ENCODE measurements at places on chromosomes 2 and 18.
A peak's percentile ranks its signal among the peaks of the same experiment; 100 is the strongest.

DNA sequence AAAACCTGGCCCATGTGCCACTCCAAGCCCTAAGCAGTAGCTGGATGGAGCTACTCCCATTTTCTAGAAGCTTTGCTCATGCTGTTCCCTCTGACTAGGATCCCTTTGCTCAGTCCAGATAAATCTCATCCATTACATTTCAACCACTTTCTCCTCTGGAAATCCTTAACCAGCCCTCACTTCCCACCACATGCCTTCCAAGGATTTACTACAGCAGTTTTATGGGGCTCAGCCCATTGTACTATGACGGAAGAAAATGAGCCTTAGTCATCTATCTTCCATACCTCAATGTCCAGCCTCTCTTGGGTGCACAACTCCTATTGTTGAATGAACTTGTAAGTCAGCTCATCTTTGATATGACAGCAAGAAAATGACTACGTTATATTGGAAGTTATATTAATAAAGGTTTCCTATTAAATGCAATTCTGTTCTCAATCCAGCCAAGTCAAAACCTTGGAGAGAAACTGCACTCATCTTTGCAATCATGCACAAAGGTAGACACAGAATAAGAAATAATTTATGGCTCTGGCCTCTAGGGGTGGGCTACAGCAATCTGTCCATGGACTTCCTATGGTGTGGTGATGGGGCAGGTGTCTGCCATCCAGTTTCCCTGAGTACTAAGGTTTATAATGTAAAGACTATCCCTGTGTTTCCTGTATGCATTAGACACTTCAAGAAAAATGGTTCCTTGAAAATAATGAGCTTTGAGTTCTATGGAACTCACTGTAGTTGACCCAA lies 3.4 kb downstream of the B4GALT6 start:
- no peak overlapping the region for H3K27ac ChIP-seq
- H3K4me1 ChIP-seq: no peaks in the 10 kb centered on the region
- H3K27me3 ChIP-seq: no peaks in the 10 kb centered on the region
- H3K36me3 ChIP-seq: no peaks in the 10 kb centered on the region

- no peaks in the 10 kb centered on the region for H3K36me3 ChIP-seq
- H3K27ac ChIP-seq: no peak overlapping the region
- DNase-seq: no peak
- no peak overlapping the region for H3K4me3 ChIP-seq
- H3K4me1 ChIP-seq: no peaks in the 10 kb centered on the region
Measured at GRCh38 chr2:99819766-99820165, 322.6 kb downstream of the AFF3 start.

DNA sequence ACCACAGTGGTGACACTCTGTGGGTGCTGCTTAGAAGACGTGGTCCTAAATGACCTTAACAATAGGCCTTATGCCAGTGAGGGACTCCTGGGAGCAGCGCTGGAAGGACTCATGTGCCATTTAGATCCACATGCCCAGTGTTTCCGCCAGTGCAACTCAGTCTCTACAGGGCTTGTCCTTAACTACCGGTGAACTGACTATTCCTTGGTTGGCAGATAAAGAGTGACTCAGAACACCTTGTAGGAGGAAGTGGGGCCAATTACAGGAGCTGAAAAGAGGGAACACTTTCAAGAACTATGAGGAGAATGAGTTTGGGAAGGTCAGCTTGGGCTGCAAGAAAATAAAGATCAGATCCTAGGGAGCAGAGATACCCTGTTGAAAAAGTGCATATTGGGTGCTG lies 1.8 kb upstream of the CDK5R2 start:
- no peaks in the 10 kb centered on the region for H3K4me1 ChIP-seq
- no peak overlapping the region for H3K4me3 ChIP-seq
- peaks cover 53% of the 10 kb centered on the region for H3K27me3 ChIP-seq
- H3K36me3 ChIP-seq: no peaks in the 10 kb centered on the region
- DNase-seq: no peak

- no peak for DNase-seq
- H3K36me3 ChIP-seq: no peaks in the 10 kb centered on the region
- H3K4me3 ChIP-seq: no peak overlapping the region
- no peaks in the 10 kb centered on the region for H3K4me1 ChIP-seq
- H3K27me3 ChIP-seq: no peaks in the 10 kb centered on the region
Measured at GRCh38 chr2:79792090-79792489, 279.2 kb downstream of the CTNNA2 start.

GRCh38 chr2:39851251-39851650 lies 72.2 kb upstream of the THUMPD2 start:
- DNase-seq: no peak
- H3K27me3 ChIP-seq: no peaks in the 10 kb centered on the region
- no peak overlapping the region for H3K27ac ChIP-seq
- no peak overlapping the region for H3K4me3 ChIP-seq

DNA sequence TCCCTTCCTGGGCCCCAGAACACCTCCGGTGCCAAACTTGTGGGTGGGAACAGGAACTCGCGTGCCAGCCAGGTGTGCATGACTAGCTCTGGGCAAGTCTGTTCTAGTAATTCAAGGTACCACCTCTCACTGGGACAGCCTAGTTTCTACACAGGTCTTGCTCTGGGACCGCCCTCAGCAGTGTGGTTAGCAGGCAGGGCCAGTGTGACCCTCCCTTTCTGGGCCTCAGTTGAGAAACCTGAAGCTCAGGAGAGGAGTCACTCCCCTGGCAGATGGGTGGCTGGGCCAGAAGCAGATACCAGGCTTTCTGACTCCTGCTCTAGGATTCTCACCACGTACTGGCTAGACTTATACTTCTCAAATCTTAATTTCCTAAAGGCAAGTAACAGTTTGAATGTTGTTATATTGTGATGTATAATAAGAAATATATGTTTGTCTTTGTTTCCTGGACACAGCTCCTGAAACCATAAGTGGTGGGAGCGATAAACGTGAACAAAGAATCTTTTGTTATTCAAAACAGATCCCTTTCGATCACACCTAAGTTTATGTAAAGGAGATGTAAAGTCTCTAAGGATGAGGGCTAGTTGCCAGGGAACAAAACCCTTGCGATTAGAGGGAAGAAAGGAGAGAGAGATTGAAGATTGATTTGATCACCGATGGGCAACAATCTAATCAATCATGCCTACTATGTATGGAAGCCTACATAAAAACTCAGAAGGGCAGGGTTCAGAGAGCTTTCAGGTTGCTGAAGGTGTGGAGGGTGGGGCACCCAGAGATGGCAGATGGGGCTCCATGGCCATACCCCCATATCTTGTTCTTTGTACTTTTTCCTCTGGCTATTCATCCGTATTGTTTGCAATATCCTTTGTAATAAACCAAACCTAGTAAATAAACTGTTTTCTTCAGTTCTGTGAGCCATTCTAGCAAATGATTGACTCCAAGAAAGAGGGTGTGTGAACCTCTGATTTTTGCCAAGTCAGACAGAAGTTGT lies 952 bp upstream of the UGT1A6 start:
- H3K27me3 ChIP-seq: no peaks in the 10 kb centered on the region
- no peak overlapping the region for H3K4me3 ChIP-seq
- DNase-seq: no peak
- no peak overlapping the region for H3K27ac ChIP-seq
- H3K36me3 ChIP-seq: no peaks in the 10 kb centered on the region

DNA sequence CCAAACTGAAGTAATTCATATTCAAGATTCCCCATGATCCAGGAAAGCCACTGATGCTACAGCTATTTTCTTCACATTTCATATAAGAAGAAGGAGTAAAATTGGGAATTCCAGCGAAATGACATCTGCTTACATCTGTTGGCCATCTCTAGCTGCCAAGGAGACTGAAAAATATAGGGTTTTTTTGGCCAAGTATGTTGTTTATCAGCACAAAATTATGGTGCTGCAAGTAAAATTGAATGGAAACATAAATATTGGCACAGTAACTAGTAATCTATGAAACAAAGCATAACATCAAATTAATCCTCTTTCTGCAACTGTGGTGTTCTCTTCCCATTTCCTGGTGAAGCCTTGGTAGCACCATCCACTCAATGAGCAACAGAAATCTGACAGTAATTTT lies 649.5 kb upstream of the ZNF804A start:
- H3K27ac ChIP-seq: no peak overlapping the region
- H3K27me3 ChIP-seq: no peaks in the 10 kb centered on the region
- no peaks in the 10 kb centered on the region for H3K4me1 ChIP-seq
- DNase-seq: no peak
- no peak overlapping the region for H3K4me3 ChIP-seq
- H3K36me3 ChIP-seq: no peaks in the 10 kb centered on the region

GRCh38 chr2:112629224-112629623 lies 16.5 kb upstream of the SLC20A1 start:
- H3K4me1 ChIP-seq: peaks cover 43% of the 10 kb centered on the region
- H3K4me3 ChIP-seq: no peak overlapping the region
- H3K36me3 ChIP-seq: no peaks in the 10 kb centered on the region
- H3K27me3 ChIP-seq: no peaks in the 10 kb centered on the region
- H3K27ac ChIP-seq: no peak overlapping the region

GRCh38 chr2:32711219-32711618 lies 83.4 kb downstream of the TTC27 start:
- no peaks in the 10 kb centered on the region for H3K36me3 ChIP-seq
- DNase-seq: peak; percentile 92
- no peaks in the 10 kb centered on the region for H3K27me3 ChIP-seq
- no peak overlapping the region for H3K27ac ChIP-seq
- H3K4me1 ChIP-seq: peaks cover 6% of the 10 kb centered on the region
- no peak overlapping the region for H3K4me3 ChIP-seq

Data from fibroblast of lung (primary cell).